ENCODE measurements at places on chromosomes 6 and 20.

- no peak for DNase-seq
Observed at GRCh38 chr6:9520417-9521151, 894.3 kb downstream of the TFAP2A start.

- no peak for DNase-seq
Observed at GRCh38 chr6:144581812-144582537, 296.8 kb downstream of the UTRN start.

DNA sequence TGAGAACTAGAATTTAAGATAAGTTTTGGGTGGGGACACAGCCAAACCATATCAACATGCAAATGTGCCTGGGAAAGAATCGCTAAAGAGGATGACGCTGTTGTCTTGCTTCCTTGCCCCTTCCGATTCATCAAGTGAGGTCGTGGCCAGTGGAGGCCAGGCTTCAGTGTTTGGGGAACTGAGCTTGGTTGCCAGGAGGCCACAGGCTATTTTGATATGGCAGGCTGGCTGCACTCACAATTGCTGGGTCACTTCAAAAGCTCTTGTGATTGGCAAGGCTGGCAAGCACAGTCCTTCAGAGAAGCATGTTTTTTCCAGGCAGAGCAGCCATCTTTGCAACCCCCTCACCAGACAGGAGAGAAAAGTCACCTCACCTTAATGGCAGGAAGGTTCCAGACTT, 45.8 kb downstream of the SAMD5 start:
- no peak for DNase-seq

- DNase-seq = no peak
Observed at GRCh38 chr6:100906325-100906724, 25.2 kb upstream of the ASCC3 start.

- DNase-seq = no peak
Observed at GRCh38 chr20:35902545-35902941, 51.8 kb downstream of the SCAND1 start.

GRCh38 chr20:43458422-43458924, 777 bp downstream of the SRSF6 start:
- DNase-seq = no peak

DNA sequence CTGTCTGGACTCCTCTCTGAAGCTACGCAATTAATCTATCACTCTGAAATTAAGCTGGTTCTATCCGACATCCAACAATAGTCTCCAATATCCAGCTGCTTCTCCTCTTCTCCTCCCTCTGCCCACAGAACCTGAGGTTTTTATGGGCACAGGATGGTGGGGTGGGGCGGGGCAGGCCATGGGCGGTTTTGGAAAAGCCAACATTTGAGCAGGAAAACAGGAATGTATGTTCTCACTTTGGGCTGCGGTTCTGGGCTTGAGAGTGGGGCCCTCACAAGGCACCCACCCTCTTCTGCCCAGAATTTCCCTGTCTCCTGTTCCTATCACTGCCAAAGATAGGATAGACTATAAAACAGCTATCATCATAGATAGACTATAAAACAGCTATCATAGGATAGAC, 1144.2 kb downstream of the EPHA7 start:
- DNase-seq = no peak

- no peak for DNase-seq
Observed at GRCh38 chr6:106185615-106186014, 99.5 kb downstream of the PRDM1 start.

DNA sequence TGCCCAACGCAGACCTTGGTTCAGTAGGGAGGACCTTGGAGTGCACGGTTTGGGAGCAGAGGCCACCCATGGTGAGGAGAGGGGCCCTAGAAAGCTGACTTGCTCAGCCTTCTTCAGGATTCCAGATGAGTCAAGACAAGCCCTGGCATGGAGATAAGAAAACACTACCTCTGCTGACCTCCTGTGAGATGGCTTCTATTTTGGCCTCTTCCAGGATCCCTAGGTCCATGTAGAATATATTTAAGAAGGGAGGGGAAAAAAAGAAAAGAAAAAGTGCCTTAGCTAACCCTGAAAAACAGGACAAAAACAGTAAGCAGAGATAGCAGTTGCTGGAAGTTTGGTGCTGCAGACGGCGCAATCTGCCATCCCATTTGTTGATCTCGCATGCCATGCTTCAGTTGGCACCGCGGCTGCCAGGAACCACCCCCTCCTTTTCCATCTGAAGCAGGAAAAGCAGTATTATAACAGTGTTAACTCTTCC, 100.0 kb downstream of the ARMC2 start:
- DNase-seq = no peak

DNA sequence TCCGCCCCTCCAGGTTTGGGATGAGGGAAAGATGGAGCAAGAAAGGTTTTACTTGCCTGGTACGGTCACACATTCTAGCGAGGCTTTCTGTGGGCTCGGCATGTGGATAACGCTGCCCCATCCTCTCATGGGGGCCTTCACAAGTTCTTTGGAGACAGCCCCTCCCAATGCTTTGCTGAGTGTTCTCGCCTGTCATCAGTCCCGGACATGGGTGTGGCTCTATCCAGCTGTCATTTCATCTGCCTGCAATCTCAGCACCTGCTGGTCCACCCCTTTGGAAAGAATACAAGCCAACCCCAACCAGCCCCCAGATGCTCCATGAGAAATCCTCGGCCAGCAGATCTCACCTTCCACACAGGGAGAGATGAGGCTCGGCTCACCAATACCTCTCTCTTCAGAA, 30.3 kb upstream of the MDGA1 start:
- no peak for DNase-seq

DNA sequence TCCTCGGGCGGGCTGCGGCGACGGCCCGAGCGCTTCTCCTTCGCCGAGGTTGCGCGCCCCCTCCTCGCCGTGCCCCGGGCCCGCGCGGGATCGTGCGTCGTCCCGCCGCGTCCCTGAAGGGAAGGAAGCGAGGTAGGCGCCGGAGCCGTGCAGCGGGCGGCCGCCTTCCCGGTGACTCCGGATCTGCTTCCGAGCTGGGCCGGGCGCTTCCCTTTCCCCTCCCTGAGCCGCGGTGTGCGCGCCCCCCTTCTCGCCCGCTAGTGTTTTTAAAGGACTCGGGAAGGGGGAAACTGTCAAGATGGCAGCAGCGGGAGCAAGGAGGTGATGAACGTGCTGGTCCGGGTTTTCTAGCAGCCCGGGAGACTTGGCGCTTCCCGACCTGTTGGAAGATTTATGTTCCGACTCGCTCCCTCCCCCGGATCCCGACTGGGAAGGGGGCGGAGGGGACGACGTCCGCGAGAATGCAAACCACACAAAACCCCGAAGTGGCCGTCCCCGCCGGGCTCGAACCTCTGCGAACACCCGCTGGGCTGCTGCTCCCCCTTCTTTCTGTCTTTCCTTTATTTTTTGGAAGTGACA, 744 bp upstream of the FOXO3 start:
- no peak for DNase-seq

- no peak for DNase-seq
Observed at GRCh38 chr6:24957199-24957598, 21.4 kb upstream of the RIPOR2 start.

DNA sequence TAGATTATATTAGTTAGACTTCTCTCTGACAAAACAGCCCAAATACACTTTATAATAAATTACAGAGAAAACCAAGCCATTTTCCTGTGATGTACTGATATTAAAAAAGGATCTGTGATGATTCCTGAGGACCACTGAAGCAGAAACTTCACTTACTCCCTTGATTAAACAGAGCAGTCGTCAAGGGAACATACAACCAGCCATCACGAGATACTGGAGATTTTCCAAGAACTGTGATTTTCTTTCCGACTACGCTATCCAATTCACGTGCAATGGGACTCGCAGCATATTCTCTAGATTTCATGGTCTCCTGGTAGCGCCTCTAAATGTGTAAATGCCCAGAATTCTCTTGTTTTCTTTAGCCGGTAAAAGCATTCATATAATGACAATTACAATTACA, 377.4 kb downstream of the PHF3 start:
- DNase-seq = no peak

DNA sequence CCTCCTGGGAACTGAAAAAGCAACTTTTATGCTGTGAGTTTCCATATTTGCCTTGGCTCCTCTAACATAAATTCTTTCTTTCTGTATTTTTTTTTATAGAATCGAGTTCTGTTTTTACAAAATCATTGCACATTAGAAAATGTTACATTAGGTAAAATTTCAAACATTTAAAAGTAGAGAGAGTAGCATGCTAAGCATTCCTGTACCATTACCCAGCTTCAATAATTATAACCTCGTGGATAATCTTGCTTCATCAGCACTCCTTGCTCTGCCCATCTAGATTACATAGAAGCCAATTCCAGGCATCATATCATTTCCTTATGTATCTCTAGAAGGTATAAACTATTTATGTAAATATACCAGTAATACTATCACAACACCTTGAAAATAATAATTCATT, 15.4 kb upstream of the FBXO30 start:
- no peak for DNase-seq

- DNase-seq = no peak
Observed at GRCh38 chr6:128659276-128659675, 138.9 kb upstream of the PTPRK start.

DNA sequence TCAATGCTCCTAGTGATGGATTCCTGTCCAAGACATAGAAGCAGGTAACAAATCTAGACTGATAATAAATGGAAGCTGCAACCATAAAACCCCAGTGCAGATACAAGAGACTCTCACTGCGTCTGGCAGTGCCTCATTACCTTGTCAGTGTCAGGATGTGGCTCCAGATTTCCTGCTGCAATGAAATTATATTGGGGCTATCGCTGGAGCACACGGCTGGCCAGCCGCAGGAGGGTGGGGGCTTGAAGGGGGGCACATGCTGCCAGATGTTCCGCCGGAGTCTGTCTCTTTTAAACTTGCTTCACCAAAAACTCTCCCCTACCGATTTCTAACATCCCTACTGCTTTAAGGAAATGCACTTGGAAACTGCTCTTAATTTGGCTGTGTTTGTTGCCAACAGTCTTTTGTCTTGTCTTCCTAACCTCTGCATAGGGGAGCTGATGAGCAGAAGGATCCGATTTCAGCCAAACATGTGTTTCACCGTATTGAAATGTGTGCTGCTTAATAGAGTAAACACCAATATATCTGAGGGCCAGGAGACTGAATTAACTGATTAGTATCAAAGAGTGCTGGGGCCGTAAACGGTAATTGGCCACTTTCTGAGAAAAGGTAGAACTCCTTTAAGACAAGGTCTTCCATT, 102.2 kb upstream of the EXOC2 start:
- DNase-seq = no peak

DNA sequence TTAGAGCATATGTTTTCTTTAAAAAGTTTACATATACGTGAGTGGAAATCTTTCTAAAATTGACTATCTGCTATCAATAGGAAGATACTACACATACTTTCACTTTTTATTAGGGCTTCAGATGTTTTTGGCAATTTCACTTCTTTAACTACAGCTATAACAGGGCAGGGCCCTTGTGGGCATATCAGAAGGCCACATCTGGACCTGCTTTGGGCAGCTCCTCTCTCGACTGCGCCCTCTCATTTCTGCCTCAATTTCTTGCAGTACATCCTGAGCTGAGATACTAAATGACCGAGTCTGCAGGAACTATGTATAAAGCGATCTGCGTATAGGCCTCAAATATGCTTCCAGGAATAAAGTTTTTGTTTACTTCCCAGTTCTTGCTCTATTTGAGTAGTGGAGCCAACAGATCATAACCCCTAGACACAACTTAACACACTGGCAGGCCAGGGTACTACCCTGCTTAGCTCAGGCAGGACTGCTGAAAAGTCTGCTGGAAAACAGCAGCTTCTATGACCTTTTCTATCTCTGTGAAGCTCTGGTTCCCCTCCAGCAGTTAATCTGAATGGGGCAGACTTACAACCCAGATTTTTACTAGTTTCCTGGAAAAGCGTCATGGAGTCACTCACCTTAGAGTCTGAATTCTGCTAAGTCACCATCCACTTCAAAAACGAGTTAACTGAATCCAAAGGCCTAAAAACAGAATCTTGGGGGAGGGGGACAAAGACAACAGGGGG, 12.7 kb downstream of the GCLC start:
- DNase-seq = no peak

- no peak for DNase-seq
Observed at GRCh38 chr20:51495921-51496545, 46.5 kb downstream of the NFATC2 start.

DNA sequence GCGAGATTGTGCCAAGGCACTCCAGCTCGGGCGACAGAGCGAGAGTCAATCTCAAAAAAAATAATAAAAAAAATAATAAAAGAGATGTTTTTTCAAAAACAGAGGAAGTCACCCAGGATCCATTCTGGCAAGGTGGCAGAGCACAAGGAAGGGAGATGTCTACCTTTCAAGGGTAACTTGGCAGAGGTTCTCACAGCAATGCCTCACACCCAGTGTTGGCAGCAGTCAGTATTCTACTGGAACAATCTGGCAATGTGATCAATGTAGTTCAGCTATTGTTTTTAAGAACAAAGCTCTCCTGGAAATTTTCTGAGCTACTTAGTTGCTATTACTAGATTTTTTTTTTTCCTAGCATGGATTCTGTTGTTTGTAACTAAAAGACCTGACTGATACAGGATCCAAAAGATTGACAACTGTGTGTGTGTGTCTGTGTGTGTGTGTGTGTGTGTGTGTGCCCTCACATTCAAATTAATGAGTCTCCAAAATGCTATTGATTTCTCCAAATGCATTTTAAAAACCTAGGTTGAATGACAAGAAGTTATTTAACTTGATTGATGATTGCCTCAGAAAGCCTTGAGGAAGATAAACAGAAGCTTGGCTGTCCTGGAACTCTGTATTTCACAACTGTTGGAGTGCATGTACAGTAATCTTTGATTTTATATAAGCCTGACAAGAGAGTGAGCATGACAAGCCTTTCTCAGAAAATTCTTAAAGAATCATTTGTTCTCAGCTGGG, 114.1 kb upstream of the RREB1 start:
- DNase-seq = no peak

DNA sequence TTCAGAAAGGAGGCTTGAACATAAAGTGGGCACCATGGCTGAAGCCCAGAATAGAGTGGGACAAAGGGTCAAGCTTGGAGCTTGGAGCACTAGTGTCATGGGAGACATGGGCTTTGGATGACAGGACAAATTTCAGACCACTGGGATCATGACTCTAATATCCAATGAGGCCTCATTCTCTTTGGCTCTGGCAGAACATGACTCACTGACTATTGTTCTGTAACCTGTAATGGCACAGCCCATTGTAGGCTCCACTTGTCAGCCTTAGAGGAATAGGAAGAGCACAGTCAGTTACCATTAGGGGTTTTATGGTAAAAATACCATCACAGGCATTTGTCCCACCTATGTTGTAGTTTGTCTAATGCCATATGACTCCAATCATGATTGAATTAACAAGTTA, 34.0 kb upstream of the MMS22L start:
- DNase-seq = no peak

DNA sequence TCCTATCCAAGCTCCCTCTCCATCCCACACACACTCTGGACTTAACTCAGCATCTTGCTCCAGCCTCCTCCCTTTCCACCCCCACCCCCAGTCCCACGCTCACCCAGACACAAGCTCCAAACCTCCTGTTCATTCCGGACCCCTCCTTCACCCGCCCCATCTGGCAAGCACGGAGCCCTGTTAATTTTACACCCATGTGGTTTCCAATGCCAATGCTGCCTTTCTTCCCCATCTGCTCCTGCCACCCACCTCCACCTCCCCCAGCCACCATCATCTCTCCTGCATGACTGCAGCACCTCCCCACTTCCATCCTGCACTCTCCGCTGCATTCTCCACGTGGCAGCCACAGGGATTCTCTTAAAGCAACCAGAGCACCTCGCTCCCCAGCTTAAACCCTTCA, 9.9 kb upstream of the CDK5RAP1 start:
- no peak for DNase-seq

GRCh38 chr20:58595167-58595566, 55.9 kb upstream of the STX16 start:
- DNase-seq = no peak
